Stimulated activated CD4-positive, alpha-beta T cell treated with anti-CD3 and anti-CD28 coated beads, Interleukin-1b, Interleukin-23, amount 100 ng/mL, for 4 hours (primary cell): ENCODE measurements at places on chromosomes 4 and X.

DNA sequence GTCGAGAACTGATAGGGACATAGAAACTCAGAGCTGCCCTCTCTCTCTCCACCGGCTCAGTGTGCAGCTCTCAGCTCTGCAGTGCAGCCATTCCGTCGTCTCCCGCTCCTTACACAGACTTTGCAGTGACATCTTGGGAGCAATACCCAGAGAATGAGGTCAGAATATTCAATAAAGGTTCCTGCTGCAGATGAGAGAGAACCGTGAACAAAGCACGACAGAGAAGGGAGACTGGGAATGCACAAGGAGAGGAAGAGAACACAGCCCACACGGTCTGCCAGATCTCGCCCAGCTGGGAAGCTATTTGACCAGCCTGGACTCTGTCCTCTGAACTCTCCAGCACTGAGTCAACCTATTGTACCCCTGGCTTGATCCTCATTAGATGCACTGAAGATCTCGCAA is 118.0 kb upstream of the PPARGC1A start:
- no peak for DNase-seq

- no peak for DNase-seq
Observed at GRCh38 chrX:153333266-153333665, 687 bp upstream of the ZNF275 start.

GRCh38 chr4:30838331-30838730 is 118.2 kb downstream of the PCDH7 start:
- DNase-seq, result no peak

DNA sequence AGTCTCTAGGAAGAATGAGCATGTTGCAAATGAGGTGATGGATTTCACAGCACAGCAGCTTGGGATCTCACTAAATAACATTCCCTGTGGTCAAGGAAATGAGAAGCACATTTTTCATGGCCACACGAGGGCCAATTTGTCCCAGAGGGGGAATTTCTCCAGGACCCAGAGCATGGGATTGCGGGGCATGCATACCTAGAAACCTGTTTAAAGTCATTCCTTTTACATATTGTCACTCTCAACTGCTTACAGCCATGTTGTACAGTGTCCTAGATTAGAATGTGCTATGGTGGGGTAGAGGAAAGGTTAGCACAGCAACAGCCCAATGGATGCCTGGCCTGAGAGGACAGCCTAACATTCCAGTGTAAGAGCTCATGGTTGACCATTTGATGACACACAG is 37.4 kb upstream of the NLGN4X start:
- no peak for DNase-seq

GRCh38 chr4:20159516-20159915 is 92.2 kb upstream of the SLIT2 start:
- no peak for DNase-seq

DNA sequence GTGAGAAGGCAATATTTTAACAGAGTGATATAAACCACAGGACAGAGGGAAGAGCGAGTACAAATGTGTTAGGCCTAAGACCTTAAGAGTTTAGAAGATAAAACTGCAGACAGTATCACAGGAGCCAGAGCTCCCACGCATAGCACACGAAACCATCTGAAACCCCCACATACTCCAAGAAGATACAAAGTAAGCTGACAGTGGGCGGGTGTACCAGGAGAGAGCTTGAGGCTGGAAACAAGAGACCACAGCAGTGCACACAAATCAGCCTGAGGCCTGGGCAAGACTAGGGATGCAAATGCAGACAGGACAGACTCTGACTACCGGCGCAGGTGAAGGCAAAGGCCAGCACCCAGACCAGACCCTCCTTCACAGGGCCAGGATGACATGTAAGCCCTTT is 54.1 kb upstream of the ARHGAP24 start:
- no peak for DNase-seq

DNA sequence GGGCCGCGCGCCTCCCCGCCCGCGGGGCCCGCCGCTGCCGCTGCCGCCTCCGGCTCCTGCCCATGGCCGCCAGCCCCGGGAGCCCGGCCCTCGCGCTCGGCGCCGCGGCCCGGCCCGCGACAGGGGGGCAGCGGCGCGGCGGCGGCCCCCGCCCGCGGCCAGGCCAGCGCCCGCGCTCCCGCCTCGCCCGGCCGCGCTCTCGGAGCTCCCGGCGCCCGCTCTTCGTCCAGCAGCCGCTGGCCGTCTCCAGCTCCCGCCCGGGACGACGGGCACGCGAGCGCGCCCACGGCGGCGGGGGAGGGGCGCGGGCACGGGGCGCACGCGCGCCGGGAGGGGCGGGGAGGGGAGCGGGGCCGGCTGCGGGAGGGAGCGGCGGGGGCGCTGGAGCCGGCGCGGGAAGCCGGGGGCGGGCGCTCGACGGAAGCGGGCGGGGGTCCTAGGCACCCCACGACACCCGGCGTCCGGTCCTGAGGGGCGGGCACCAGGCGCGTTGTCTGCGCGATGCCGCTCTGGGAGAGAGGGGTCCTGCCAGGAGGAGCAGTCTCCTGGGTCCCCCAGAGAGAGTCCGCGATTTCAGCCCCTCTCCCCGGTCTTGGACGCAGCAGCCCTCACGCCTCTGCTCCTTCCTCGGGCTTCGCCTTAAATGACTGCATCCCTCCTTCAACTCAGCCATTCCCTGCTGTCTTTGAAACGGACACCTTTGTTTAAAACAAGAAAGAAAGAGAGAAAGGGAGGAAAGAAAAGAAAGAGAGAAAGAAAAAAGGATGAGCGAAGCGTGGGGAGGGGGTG is 490 bp upstream of the PDZD4 start:
- no peak for DNase-seq

DNA sequence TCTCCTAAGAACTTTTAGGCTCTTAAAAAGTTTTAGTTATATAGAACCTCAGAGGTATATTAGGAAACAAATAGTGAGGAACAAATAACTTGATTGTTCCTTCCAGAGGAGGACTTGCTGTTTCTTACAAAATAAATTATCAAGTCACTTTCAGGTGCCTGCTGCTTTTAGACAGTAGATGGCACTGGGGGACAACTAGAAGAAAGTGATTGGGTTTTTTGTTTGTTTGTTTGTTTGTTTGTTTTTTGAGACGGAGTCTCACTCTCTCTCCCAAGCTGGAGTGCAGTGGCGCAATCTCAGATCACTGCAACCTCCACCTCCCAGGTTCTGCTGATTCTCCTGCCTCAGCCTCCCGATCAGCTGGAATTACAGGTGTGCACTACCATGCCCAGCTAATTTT is 35.4 kb upstream of the CDKL5 start:
- DNase-seq, result no peak

- DNase-seq, result no peak
Observed at GRCh38 chr4:187286525-187286924, 562.9 kb upstream of the FAT1 start.

- DNase-seq, result no peak
Observed at GRCh38 chr4:113745711-113746110, 15.8 kb downstream of the CAMK2D start.

DNA sequence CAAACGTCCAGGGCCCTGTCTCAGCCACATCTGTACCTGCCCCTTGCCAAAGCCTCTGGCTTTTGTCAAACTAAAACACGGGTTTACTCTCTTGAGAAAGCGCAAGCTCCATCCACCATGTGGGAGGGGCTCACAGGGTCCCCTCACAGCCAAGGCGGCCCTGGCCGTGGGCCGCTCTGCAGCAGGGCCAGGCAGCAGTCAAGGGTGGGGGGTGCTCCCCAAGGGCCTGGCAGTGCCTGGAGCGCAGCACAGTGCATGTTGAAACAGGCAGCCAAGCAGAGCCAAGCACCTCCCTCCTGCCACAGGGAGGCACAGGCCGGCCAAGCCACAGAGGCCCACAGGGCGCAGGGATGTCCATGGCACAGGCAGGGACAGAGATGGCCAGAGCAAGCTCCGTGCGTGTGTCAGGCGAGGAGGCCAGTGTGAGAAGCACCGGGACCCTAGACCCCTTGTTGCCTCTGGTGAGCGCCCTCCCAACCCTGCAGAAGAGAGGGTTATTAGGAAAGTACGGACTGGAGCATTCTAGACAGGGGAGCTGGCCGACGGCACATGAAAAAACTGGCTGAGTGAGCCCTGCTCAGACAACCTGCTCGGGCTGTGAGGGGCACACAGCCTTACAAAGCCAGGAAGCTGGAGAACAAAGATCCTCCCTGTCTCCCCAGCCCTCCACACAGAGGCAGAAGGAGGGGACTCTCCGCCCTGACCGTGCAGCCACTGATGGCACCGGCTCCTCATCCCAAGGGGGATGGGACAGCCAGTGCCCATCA is 39.0 kb downstream of the FAM53A start:
- DNase-seq, result no peak

DNA sequence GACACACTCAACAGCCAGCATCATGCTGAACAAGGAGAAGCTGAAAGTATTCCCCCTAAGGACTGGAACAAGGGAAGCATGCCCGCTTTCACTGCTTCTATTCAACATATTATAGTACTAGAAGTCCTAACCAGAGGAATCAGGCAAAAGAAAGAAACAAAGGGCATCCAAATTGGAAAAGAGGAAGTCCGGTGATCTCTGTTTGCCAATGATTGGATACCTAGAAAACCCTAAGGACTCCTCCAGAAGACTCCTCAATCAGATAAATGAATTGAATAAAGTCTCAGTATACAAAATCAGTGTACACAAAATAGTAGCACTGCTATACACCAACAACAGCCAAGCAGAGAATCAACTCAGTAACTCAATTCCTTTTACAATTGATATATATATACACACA is 44.8 kb downstream of the ARFIP1 start:
- no peak for DNase-seq

GRCh38 chr4:4492161-4492847 is 49.5 kb downstream of the STX18 start:
- no peak for DNase-seq

DNA sequence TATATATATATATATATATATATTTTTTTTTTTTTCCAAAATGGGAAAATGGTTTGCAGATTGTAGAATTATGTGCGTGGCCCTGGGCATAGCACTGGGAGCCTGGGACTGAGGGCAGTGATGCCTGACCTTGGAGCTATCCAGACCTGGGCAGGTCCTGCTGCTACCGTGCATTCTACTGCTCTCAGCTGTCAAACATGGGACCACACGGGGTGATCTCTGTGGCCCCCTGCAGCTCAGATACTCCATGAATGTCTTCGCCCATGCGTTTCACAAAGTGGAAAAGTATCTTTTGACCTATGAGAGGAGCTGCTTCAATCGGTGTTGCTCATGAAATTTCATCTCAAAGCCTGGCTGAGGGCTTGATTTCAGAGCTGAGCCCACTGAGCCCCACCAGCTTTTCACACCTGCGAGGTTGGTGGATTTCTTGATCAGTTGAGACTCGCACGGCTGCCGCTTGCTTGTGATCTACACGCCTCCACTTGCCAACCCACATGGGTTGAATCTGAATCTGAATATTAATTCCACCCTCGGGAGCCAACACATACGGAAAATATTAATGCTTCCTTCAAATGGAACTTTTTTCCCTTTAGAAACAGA is 35.7 kb downstream of the ING2 start:
- DNase-seq, result no peak

GRCh38 chr4:142386449-142386848 is 459.7 kb downstream of the INPP4B start:
- DNase-seq, result no peak

DNA sequence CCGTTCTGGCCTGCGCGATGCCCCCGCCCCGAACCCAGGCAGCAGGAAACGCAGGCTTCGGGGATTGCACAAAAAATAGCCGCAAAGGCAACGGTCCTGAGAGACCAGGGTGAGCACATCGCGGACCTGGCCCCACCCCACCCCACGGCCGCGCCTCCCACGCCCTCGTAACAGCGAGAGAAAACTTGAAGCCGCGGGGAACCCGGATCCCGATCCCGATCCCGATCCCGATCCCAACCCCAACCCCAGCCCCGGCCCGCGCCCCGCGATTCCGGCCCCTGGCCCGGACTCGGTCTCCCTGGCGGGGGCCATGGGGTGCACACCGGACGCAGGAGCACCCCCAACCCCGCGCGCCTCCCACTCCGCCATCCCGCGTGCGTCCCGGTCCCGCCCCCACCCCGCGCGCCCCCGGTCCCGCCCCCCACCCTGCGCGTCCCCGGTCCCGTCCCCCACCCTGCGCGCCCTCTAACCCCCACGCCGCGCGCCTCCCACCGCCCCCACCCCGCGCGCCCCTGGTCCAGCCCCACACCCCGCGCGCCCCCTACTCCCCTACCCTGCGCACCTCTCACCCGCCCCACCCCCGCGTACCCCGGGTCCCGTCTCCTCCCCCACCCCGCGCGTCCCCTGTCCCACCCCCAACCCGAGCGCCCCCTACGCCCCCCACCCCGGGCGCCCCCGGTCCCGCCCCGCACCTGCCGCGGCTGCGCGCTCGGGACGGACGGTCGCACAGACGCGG is 29.0 kb downstream of the NOP14 start:
- peak; percentile 48 for DNase-seq
